ENCODE measurements at places on chromosomes 5 and 9.

DNA sequence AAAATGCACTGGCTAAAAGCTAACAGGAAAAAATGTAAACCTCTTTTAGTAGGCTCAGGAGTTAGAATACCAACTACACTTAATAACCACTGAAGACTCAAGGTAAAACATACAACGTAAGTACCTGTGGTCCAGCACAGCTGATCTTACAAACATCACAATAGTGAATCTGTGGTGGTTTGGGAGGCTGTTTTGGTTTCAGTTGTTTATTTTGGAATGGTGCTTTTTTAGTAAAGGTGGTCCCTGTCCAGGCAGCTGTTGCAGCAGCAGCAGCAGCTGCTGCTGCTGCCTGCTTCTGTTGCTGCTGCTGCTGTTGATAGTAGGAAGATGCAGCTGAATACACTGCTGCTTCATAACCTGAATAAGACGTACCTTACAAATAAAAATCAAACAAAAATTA is 37.9 kb downstream of the ZFR start:
- no peak for DNase-seq

DNA sequence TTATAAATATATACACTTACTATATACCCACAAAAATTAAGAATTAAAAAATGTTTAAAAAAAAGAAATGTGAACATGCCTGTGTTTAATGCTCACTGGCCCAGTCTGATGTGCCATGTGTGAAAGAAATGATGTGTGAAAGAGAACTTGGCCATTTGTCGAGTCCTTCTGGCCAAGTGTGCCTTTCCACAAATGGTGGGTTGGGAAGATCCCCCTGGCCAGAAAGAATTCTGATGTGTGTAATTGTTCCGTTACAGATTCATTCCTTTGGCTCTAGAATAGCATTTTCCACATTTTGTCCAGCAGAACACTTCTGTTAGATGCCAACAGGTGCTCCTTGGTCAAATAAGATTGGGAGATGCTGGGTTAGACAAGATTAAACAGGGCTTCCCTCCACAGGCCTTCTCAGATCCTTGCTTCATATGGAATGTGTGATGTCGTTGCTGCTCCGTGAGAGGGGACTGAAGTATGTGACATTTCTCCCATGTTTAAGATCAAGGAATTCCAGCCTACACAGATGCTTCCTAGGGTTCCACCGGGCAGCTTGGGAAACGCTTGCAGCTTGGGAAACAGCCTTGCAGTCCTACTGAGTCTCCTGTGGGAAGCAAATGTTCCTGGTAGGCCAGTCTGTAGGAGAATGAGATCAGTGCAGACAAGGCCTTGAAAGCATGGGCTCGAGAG is 32.1 kb downstream of the GDNF start:
- DNase-seq, result no peak

GRCh38 chr5:71701407-71701806 is 17.7 kb upstream of the CARTPT start:
- no peak for DNase-seq

- DNase-seq, result no peak
These were observed 65.0 kb downstream of the SLC1A1 start for GRCh38 chr9:4555236-4555635.

DNA sequence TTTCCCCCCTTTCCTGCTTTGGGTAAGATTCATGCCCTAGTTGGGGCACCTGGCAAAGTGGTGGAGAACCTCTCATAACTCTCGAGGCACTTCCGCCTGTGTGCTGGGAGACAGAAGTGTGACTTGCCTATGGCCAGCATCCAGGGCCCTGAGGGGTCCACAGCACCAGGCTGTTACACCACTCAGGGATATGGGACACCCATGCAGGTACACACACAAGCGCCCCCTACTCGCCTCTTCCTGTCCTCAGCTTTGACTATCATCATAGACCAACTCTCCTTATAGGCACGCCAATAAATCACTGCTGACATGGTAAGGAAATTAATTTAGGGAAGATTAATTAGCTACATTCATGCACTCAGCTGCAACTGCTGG is 45.4 kb downstream of the SHB start:
- DNase-seq, result no peak

Data from stimulated activated CD4-positive, alpha-beta T cell treated with anti-CD3 and anti-CD28 coated beads, Interleukin-15, amount 100 ng/mL, for 1 hour (primary cell).